Left renal cortex interstitium (tissue), 4 donors: ENCODE measurements at places on chromosomes 3 and 15. TPM values are rescaled to one million over a fixed set of nuclear protein-coding genes. Genes with fewer than 3 reads are reported as not detected.

DNA sequence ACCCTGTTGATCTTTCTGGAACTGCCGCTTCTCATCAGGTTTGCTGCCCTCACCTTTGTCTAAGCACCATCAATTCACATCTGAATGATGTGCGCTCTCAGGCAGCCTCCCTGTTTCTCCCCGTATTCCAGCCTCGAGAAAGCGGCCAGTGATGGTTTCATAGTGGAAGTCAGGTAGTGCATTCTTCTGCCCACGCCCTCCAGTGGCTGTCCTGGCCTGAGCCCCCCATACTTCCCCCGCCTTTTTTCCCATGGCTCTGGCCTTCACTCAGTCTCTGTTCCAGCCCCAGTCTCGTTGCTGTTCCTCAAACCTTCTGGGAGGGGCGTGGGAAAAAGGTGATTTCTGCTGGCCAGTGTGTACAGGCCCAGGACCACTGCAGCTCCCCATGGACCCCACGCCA is 101.3 kb downstream of the ASB7 start:
- DNase-seq: no peak

GRCh38 chr3:54312156-54312899 is 190.0 kb downstream of the CACNA2D3 start:
- DNase-seq: no peak

DNA sequence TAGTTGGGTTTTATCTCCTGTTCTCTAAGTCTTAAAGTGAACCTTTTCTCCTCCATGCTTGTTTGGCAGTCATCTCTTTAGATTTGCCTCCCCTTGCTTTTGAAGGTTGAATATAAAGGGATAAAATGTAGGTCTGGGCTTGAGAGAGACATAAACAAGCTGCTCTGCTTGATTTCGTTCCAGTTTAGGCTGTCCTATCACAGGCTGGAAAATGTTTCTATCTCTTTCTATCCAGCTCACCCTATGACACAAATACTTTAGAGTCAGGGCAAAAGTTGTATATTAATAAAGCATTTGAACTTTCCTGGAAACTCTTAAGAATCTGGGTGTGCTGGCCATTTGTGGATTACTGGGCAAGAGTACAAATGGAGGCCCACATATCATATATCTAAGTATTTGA is 29.5 kb upstream of the ZBBX start:
- DNase-seq: no peak

DNA sequence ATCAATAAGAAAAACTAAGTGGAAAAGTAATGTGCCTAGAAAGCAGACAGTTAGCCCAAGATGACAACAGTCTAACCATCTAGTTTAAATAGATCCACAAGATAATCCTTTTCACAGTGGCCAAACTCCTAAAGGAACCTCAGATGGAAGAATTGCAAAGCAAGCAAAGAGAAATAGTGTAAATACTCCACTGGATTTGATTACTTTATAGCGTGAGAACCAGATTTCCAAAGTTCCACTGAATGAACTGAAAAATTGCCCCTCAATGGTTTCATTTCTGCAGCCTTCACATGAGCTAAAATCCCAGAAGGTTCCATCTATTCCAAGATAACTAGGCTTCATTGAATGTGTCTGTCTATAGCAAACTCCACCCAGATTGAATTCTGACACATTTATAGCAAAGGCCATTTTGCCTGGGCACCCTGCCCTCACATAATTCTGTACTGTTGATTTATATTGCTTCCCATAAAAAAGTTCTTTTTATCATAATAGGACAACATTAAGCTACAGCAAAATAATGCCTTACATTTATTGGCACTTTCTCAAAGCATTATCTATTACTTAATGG is 129.7 kb upstream of the THBS1 start:
- no peak for DNase-seq

DNA sequence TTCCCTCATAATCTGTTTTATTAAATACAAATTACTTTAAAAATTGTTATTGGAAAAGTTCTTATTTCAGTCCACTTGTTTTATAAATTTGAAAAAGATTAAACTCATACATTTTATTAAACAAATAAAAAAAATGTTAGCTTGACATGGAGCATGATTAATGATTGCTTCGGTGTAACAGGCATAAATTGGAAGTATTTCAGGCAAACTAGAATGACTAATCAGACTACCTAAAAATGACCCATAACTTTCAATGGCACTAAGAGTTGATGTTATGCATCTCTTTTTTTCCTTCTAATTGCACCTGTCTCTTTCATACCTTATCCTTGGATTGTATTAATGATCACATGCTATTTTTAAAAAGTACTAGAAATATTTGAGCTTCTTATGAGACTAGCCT is 343.3 kb downstream of the ZNF385D start:
- no peak for DNase-seq

DNA sequence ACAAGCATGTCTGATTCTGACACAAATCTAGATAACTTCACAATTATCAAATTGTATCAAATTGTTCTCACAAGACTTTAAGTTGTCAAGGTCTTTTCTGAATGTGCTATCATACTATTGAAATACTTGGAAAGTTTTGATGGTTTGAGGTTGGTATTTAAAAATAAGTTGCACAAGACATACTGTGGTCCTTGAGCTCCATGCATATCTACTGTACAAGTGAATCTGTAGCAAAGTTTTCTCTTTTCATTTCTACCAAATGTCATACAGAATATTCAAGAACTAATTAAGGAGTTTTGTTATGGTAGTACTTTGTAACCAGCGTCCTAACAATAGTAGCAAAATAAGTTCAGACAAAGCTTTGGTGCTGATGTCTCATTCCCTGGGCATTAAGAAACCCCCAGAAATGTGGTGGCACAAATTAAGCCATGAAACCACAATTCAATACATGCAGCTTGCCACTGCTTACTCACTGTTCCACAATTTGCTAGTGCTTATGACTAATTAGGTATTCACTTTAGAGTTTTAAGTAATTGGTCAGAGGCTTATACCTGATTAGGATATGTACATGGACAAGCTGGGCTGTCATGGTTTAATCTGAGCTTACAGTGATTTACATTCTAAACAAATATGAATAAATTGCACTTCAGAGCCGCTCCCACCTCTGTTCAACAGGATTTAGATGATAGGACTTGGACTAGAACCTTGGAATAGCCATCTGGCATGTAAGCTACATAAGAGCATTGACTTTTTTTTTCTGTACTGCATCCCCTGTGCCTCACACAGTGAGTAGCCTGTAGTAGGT is 8.8 kb downstream of the TBC1D23 start:
- DNase-seq: no peak

GRCh38 chr3:125433611-125434041 is 58.5 kb upstream of the ZNF148 start:
- DNase-seq: no peak

DNA sequence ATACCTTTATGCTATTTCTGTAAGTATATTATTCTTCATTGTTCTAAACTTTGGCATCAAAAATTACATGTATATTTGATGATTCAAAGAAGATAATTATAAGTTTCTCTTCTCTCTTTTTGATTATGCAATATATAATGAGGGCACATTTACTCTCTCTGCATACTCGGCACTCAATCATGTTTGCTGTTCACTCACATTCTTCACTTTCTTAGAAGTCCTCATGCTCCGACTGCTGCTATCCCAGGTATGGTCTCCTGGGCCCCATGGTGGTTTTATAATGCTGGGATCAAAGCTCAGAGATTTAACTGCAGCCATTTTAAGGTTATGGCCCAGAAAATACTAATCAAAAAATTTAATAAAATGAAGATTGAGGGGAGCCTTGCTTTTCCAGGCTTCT is 529.7 kb upstream of the IL12A start:
- DNase-seq: no peak

GRCh38 chr15:34436126-34436955 is 1.3 kb downstream of the GOLGA8A start:
- DNase-seq: no peak

- no peak for DNase-seq
Measured at GRCh38 chr3:52609316-52609815, 73.0 kb downstream of the UQCC5 start.

GRCh38 chr3:172104471-172105072 is 65.2 kb downstream of the FNDC3B start:
- DNase-seq: peak; percentile 48

- DNase-seq: no peak
Measured at GRCh38 chr3:78912687-78913086, 855.1 kb downstream of the ROBO1 start.

GRCh38 chr3:26018889-26019288 is 229.0 kb downstream of the OXSM start:
- DNase-seq: no peak

GRCh38 chr15:50353251-50353974 is 1.6 kb downstream of the GABPB1 start:
- peak; percentile 22 for DNase-seq

DNA sequence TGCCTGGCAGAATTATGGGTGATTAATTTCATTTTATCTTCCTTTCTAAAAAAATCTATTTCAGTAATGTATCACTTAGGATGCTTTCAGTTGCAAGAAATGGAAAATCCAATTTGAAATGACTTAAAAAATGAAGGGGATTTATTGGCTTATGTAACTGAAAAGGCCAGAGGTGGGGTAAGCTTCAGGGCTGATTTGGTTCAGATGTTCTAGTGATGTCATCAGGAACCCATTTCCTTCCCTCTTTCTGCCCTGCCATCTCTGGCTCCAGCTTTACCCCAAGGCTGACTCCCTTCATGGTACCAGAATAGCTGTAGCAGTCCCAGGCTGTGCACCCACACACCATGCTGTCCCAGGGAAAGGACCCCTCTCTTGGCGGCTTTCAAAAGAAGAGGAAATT is 18.5 kb upstream of the REC114 start:
- no peak for DNase-seq

DNA sequence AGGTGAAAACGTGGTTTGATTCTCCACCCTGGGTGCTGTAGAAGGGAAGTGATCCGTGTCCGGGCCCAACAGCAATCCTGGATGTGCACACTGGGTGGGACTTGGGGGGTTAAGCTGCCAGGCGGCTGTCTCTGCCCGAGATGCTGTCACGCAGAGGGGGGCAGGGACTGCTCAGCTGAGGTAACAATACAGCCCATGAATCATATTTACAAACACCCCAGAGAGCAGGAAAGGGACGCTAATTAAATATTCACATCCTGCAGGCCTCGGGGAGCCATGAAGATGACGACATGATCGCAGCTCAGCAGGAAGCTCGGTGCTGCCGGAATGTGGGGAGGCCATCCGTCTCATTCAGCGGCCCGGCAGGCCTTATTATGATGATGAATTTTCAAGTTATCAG is 17.9 kb upstream of the CRABP1 start:
- no peak for DNase-seq

GRCh38 chr15:68987676-68988075 is 26.8 kb upstream of the NOX5 start:
- DNase-seq: no peak

- DNase-seq: no peak
Measured at GRCh38 chr3:66586853-66587252, 86.0 kb upstream of the LRIG1 start.

Gene EFCC1
- 3.0 TPM for polyA plus RNA-seq

Gene ESYT3
- 2.2 TPM for polyA plus RNA-seq

Gene SPCS1
- polyA plus RNA-seq: 152 TPM

Gene CASR
- polyA plus RNA-seq: 18.7 TPM

Gene LMAN1L
- not detected for polyA plus RNA-seq

Gene CHRNA3
- 1.3 TPM for polyA plus RNA-seq

Gene MORC1
- polyA plus RNA-seq: 0.42 TPM
